ENCODE measurements at places on chromosomes 16 and 17.

- H3K36me3 ChIP-seq = no peaks in the 10 kb centered on the region
- peak; percentile 84 for DNase-seq
- peak within 1 kb of the TSS; percentile 86 for H3K4me3 ChIP-seq
- H3K27me3 ChIP-seq = peaks cover 69% of the 10 kb centered on the region
- H3K27ac ChIP-seq = peak within 1 kb of the TSS; percentile 58
- peaks cover 48% of the 10 kb centered on the region for H3K4me1 ChIP-seq
Measured at GRCh38 chr17:76240461-76241203, at the start of gene RNF157. RNF157 (minus strand) TSS chr17:76240493; CDS start chr17:76240240, 253 bp downstream.

DNA sequence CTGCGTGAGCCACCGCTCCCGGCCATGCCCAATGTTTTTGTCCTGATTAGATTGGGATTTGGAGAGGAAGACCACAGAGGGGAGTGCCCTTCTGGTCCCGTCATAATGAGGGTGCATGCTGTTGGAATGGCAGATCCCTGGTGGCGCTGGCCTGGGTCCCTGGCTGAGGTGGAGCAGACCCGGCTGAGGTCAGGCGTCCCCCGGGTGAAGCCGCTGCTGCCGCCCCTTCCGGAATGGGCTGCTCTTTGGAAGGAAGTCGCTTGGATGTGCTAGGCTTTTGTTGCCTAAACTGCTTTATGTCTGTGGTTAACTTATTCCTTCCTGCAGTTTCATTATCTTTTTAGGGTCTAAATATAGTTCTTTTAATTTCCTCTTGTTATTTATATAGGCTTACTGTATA, 120.3 kb upstream of the CHMP6 start:
- no peak overlapping the region for H3K4me3 ChIP-seq
- peaks cover 31% of the 10 kb centered on the region for H3K36me3 ChIP-seq

DNA sequence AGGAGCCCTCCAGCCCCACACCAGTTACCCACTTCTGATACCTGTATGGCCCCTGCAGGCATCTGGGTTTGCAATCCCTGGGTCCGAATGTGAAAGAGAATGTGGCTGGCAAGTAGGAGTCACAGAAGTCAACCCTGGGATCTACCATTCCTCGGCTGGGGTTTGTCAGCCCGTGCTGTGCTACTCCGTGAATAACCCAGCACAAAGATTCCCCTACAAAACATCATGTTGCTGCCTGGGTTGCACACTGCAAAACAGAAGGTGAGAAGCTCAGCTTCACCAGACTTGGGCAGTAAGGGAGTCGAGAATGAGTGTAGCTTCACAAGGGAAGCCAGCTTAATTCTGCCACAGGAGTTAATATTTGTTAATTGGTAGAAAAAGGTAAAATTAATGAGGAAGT, 137.1 kb downstream of the ZFHX3 start:
- H3K27ac ChIP-seq = no peak overlapping the region
- peaks cover 75% of the 10 kb centered on the region for H3K4me1 ChIP-seq
- H3K36me3 ChIP-seq = peaks cover under 1% of the 10 kb centered on the region
- peaks cover 3% of the 10 kb centered on the region for H3K27me3 ChIP-seq
- no peak for DNase-seq

DNA sequence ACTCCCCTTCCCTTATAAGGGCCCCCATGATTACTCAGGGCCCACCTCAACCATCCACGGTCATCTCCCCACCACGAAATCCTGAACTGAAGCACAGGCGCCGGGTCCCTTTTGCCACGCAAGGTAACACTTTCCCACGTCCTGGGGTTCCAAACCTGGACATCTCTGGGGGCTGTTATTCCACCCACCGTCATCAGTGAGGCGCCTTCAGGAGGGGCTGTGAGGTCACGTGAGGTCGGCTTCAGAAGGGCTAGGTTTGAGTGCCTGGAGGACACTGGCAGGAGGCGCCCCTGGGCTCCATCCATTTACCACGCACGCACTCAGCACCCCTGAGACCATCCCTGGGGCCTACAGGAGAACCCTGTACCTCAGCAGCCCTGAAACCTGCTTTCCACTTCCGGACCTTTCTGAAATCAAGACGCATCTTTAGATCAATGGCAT, 4.1 kb downstream of the CD2BP2 start:
- H3K4me3 ChIP-seq = no peak overlapping the region
- H3K36me3 ChIP-seq = peaks cover 50% of the 10 kb centered on the region
- H3K27me3 ChIP-seq = peaks cover 6% of the 10 kb centered on the region
- peak overlapping the region; percentile 66 for H3K27ac ChIP-seq

DNA sequence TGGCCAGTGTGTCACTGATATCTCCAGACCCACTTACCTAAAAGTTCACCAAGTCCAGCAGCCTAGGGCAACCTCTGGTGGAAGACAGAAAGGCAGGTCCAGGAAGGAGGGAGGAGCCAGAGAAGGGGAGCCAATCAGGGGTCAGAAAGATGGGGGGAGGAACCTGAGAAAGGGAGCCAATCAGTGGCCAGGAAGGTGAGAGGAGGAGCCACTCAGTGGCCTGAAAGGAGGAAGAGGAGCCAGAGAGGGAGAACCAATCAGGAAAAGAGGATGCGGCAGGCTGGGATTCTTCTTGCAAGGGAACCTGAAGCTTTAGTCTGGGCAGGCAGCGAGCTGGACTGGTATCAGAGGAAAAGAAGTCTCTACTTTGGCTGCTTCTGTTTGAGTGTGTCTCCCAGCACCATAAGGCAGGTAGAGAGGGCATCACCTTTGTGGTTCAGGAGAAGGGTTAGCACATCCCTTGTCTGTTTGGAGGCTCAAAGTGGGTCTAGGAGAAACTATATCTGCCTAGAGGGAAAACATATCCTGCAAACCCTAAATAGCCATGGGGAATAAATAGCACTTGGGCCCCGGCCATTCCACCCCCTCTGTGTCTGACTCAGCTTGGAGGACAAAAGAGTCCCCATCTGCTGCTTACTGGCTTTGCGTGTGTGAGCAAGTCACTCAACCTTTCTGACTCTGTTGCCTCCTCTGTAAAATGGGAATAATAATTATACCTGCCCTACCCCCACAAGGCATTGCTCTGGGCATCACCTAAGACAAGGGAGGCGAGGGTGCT, 43.4 kb upstream of the CRHR1 start:
- peaks cover 71% of the 10 kb centered on the region for H3K27me3 ChIP-seq
- peak; percentile 72 for DNase-seq
- peaks cover 20% of the 10 kb centered on the region for H3K4me1 ChIP-seq
- H3K27ac ChIP-seq = peak overlapping the region; percentile 69
- H3K4me3 ChIP-seq = peak overlapping the region; percentile 73

GRCh38 chr16:1745181-1745899, 26.0 kb downstream of the NME3 start:
- H3K27me3 ChIP-seq = no peaks in the 10 kb centered on the region
- no peak overlapping the region for H3K4me3 ChIP-seq
- peaks cover 11% of the 10 kb centered on the region for H3K36me3 ChIP-seq
- peak overlapping the region; percentile 51 for H3K27ac ChIP-seq

DNA sequence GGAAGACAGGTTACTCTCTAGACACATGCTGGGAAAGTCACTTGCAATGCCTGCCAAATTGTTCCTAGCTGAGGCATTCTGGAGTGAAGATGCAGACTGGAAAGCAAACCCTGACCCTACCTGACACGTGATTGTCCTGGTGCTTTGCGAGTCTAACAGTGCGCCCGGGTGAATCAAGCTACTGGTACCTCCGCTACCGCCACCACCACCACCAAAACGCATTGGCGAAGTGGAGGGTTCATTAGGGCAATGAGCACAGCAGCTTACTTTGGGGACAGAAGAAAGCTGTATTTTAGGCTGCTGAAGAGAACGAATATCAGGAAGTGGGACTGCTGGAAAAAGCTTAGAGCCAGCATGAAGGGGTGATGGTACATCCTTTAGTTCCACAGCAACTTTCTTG, 7.0 kb downstream of the MARF1 start:
- no peak overlapping the region for H3K4me3 ChIP-seq
- no peak for DNase-seq
- H3K4me1 ChIP-seq = peaks cover 12% of the 10 kb centered on the region
- H3K27me3 ChIP-seq = no peaks in the 10 kb centered on the region
- H3K36me3 ChIP-seq = peaks cover 79% of the 10 kb centered on the region

DNA sequence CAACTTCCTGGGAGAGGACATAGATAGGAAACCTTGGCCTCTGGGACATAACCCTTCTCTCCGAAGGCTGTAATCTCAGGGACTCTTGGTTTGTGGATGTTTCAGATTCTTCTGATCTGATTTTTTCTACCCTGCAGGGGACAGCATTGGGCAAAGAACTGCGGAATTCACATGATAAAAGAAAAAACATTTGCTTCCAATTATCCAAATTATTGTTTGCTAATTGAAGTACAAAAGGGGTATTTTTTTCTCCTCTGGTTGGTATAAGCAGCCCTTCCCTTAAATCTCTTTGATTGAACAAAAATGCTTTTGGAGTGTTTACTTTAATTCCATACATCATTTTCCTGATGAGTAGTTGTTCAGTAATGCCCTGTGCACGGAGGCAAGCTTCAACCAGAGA, 251.7 kb upstream of the IRX3 start:
- H3K27ac ChIP-seq = no peak overlapping the region
- peaks cover 19% of the 10 kb centered on the region for H3K27me3 ChIP-seq
- no peak for DNase-seq

GRCh38 chr16:51951668-51952298, 595.2 kb downstream of the TOX3 start:
- DNase-seq = peak; percentile 51
- H3K4me1 ChIP-seq = peaks cover 64% of the 10 kb centered on the region
- H3K27me3 ChIP-seq = no peaks in the 10 kb centered on the region
- H3K36me3 ChIP-seq = no peaks in the 10 kb centered on the region
- peak overlapping the region; percentile 0 for H3K4me3 ChIP-seq
- H3K27ac ChIP-seq = peak overlapping the region; percentile 81

DNA sequence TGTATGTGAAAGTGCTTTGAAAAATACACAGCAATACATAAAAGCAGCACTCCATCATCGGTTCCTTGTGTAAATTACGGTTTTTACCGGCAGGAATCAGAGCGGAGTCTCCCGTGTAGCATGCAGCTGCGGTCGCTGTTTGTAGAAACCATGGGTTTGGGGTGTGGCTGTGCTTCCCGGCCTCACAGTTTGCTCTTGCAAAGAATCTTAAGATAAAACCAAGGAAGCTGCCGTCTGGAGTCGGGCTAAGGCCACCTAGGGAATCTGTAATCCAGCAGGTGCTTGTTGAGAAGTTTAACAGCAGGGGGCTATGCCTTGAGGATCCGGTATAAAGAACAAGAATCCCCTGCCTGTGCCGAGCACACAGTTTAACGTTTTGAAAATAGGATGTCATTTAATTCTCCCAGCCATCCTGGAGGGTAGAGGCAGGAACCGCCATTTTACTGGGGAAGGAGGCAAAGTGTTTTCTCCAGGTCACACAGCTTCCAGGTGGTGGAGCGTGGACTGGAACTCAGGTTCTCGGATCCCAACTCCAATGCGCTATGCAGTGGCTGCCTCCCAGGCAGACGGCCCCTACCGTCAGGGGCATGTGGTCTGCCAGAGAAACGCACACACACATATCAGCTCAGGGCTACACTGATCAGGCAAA, 6.0 kb upstream of the TLCD3A start:
- no peak for DNase-seq
- H3K27ac ChIP-seq = no peak overlapping the region
- no peak overlapping the region for H3K4me3 ChIP-seq
- H3K4me1 ChIP-seq = peaks cover 12% of the 10 kb centered on the region

DNA sequence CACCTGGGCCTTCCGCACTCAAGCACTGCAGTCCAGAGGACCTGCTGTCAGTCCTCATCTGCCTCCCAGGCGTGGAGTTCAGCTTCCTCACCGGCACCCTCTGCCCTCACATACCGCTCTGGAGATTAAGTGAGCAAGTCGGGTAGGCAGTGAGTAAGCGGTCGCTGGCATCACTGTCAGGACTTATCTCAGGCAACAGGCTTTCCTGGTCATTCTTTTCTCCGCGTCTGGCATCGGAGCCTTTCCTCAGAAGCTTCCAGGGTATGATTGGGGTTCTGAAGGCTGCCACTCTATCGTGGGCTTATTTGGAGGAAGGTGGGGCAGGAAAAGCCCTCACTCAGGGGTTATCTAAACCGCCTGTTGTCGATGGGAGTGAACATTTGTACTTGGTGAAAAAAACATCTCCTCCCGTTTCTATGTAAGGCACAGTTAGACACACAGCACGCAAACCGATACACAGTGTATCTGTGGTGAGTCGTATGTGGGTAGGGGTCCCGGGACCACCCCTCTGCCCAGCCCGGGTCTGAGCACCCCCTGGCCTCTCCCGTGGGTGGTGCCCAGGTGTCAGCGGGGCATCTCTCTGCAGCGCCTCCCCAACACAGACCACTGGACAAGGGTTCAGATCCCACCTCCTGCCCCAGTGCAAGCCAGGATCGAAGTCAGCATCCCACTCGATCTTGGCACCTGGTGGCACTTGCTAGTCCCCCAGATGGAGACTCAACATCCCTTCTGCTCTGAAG, 92.5 kb upstream of the PLCG2 start:
- peaks cover 3% of the 10 kb centered on the region for H3K27me3 ChIP-seq
- no peak overlapping the region for H3K4me3 ChIP-seq
- peaks cover 9% of the 10 kb centered on the region for H3K36me3 ChIP-seq
- H3K27ac ChIP-seq = no peak overlapping the region

- no peak overlapping the region for H3K4me3 ChIP-seq
- H3K36me3 ChIP-seq = no peaks in the 10 kb centered on the region
- peaks cover 8% of the 10 kb centered on the region for H3K27me3 ChIP-seq
- no peak overlapping the region for H3K27ac ChIP-seq
- peaks cover 11% of the 10 kb centered on the region for H3K4me1 ChIP-seq
Measured at GRCh38 chr16:66079671-66080334, 286.7 kb upstream of the CDH5 start.

GRCh38 chr16:71428385-71428784, 13.5 kb downstream of the TLE7 start:
- no peak for DNase-seq
- peaks cover 74% of the 10 kb centered on the region for H3K27me3 ChIP-seq
- H3K4me1 ChIP-seq = no peaks in the 10 kb centered on the region
- H3K36me3 ChIP-seq = no peaks in the 10 kb centered on the region

- H3K27me3 ChIP-seq = peaks cover 36% of the 10 kb centered on the region
- H3K36me3 ChIP-seq = no peaks in the 10 kb centered on the region
- H3K4me1 ChIP-seq = peaks cover 26% of the 10 kb centered on the region
- no peak for DNase-seq
Measured at GRCh38 chr16:89576153-89577054, 846 bp downstream of the CPNE7 start.

GRCh38 chr16:743794-744500, 3.1 kb upstream of the CIAO3 start:
- DNase-seq = no peak
- H3K4me3 ChIP-seq = no peak overlapping the region
- no peak overlapping the region for H3K27ac ChIP-seq
- peaks cover 13% of the 10 kb centered on the region for H3K27me3 ChIP-seq
- H3K4me1 ChIP-seq = peaks cover 14% of the 10 kb centered on the region

Measured in nephron progenitor cell (in vitro differentiated cells).